ENCODE measurements at places on chromosomes 6 and 20. TPM values are rescaled to one million over a fixed set of nuclear protein-coding genes. Genes with fewer than 3 reads are reported as not detected.
A peak's percentile ranks its signal among the peaks of the same experiment; 100 is the strongest.

MCM8 gene
- total RNA-seq: 46.8 TPM

SLC17A1 gene
- total RNA-seq: not detected

TRAPPC3L gene
- not detected for total RNA-seq

CD93 gene
- 1.9 TPM for total RNA-seq

SAMD5 gene
- 0.12 TPM for total RNA-seq

DNA sequence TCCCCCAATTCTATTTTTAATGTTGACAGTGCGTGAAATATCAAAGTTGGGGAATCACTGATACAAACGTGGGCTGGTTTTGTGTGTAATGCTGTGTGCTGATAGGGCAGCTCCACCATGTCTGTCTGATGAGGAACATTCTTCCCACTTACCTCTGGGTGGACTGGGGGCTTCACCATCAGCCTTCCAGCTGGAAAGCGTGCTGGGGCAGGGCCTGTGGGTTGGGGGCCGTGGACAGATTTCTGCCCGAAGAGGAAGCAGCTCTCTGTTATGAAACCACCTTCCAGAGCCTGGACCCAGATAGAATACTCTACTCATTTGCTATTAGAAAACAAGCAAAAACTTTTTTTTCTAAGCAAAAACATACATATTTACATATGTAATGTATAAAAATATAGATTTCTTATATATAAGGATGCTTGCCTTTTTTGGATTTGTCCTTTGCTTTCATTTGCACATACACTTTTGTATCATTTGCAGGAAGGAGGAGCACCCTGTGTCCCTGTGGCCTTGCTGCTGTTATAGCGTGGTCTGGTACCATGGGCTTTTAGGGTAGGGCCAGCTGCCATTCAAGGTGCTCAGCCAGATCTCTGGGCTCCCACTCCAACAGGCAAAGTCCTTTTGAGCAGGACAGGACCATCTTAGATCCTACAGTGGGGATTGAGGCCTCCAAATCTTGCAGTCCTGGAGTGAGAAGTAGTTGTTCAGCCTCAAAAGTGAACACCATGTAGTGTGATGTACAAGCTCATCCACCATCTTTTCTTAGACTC is 48.1 kb downstream of the DUSP22 start:
- peaks cover 35% of the 10 kb centered on the region for H3K4me1 ChIP-seq
- H3K27ac ChIP-seq: no peak overlapping the region
- no peaks in the 10 kb centered on the region for H3K36me3 ChIP-seq

DNA sequence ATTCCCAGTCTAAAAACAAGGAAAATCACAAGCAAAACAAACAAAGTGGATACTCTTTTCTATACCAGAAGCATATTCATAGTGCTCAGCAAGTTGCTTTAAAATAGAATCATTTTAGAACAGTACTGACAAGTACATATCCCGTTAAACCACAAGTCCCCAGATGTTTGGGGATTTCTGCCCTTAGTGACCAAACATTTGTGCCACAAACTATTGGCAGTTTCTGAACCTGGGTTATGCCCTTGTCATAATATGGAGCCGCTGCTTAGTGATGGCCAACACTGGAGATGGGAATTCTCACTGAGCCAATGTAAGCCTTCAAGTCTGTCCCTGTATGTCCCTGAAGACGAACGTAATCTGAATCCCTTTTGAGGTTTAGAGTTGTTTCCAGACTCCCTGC is 436.7 kb upstream of the JAG1 start:
- no peak overlapping the region for H3K27ac ChIP-seq
- DNase-seq: no peak
- H3K4me1 ChIP-seq: no peaks in the 10 kb centered on the region
- no peak overlapping the region for H3K4me3 ChIP-seq
- no peaks in the 10 kb centered on the region for H3K36me3 ChIP-seq
- no peaks in the 10 kb centered on the region for H3K27me3 ChIP-seq

DNA sequence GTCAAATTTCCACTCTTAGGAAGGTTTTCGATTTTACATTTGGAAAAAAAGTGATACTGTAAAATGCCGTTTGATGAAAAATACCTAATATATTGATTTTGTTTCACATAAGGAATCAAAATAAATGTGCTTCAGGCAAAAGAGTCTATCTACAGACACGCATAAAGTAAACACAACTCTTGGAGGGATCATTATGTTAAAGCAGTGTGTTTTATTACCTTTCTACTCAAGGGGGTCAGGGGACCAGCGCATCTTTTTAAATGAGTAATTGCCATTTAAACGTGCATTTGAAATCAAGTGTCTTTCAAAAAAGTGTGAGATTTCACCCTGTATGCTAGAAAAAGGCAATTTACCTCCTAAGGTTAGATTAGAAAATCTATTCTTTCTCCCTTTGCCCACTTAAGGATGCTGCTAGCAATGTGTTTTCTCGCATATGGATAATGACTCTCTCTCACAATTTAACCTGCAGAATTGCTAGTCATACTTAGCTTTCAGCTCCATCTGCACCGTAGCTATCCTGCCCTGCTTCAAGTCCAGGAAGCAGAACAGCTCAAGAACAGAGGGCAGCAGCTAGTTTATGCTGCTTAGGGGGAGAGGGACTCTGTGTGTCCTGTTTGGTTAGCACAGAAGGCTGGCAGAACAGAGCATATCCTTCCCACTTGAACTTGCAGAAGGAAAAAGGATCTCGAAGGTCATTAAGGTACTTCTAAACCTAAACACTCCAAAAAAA is 35.0 kb downstream of the NKAIN2 start:
- DNase-seq: no peak
- H3K27ac ChIP-seq: no peak overlapping the region
- no peaks in the 10 kb centered on the region for H3K36me3 ChIP-seq
- no peak overlapping the region for H3K4me3 ChIP-seq
- no peaks in the 10 kb centered on the region for H3K27me3 ChIP-seq

GRCh38 chr20:34632870-34633452 is 43.9 kb downstream of the PIGU start:
- no peak for DNase-seq
- H3K27ac ChIP-seq: no peak overlapping the region
- no peak overlapping the region for H3K4me3 ChIP-seq
- no peaks in the 10 kb centered on the region for H3K27me3 ChIP-seq

DNA sequence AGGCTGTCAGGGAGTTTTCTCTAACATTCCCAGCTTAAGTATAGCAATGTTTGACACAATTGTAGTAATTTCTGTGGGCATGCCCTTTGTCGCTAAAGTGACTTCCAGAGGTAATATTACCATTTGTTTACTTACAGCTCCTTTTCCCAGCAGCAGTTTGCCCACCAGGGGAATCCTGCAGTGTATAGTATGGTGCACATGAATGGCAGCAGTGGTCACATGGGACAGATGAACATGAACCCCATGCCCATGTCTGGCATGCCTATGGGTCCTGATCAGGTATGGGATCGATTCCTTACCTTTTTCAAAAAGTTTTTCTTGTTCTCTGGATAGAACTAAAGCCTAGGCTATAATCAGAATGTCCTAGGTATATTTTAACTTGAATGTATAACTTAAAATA is 132.5 kb downstream of the SULF2 start:
- H3K4me1 ChIP-seq: no peaks in the 10 kb centered on the region
- no peak overlapping the region for H3K4me3 ChIP-seq
- H3K36me3 ChIP-seq: peaks cover 52% of the 10 kb centered on the region
- H3K27ac ChIP-seq: peak overlapping the region; percentile 23
- H3K27me3 ChIP-seq: no peaks in the 10 kb centered on the region
- no peak for DNase-seq

DNA sequence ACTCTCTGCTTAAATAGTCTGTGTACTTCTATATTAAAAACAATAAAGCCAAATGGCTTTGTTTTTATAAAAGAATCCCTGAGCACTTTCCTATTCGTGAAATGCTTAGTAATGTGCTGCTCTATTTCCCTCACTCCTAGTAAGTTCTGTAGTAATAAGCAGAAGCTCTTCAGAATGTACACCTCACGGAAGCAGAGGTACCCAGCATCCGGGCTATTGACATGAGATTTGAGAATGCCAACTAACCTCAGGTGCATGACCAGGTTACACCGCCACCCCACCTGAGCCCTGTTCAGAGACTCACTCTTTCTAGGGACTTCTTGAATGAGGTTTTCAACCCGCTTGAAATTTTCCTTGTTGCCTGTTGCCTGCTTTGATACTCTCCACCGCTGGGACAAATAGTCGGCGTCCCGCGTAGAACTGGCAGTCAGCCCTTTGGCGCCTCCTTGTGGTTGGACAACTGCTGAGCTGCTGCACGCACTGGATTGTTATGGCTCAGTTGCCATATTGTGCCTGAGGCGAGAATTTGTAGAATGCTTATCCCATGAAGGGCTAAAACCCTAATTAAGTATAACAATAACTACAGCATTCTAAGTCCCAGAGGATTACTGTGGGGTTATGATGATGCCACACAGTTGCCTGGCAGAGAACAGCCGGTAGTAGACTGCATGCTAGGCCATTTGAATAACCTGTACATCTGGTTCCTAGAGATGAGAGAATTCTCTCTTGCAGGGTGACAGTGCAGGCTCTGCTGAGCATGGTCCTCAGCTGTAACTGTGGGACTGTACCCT is 95.4 kb downstream of the KHDC1L start:
- peak; percentile 87 for DNase-seq
- peaks cover 1% of the 10 kb centered on the region for H3K27me3 ChIP-seq
- H3K4me1 ChIP-seq: no peaks in the 10 kb centered on the region
- H3K4me3 ChIP-seq: no peak overlapping the region
- no peaks in the 10 kb centered on the region for H3K36me3 ChIP-seq
- H3K27ac ChIP-seq: no peak overlapping the region

- no peaks in the 10 kb centered on the region for H3K36me3 ChIP-seq
- DNase-seq: no peak
- H3K4me1 ChIP-seq: no peaks in the 10 kb centered on the region
- H3K27me3 ChIP-seq: no peaks in the 10 kb centered on the region
- no peak overlapping the region for H3K4me3 ChIP-seq
These were observed 17.5 kb upstream of the MOCS1 start for GRCh38 chr6:39951716-39952115.

DNA sequence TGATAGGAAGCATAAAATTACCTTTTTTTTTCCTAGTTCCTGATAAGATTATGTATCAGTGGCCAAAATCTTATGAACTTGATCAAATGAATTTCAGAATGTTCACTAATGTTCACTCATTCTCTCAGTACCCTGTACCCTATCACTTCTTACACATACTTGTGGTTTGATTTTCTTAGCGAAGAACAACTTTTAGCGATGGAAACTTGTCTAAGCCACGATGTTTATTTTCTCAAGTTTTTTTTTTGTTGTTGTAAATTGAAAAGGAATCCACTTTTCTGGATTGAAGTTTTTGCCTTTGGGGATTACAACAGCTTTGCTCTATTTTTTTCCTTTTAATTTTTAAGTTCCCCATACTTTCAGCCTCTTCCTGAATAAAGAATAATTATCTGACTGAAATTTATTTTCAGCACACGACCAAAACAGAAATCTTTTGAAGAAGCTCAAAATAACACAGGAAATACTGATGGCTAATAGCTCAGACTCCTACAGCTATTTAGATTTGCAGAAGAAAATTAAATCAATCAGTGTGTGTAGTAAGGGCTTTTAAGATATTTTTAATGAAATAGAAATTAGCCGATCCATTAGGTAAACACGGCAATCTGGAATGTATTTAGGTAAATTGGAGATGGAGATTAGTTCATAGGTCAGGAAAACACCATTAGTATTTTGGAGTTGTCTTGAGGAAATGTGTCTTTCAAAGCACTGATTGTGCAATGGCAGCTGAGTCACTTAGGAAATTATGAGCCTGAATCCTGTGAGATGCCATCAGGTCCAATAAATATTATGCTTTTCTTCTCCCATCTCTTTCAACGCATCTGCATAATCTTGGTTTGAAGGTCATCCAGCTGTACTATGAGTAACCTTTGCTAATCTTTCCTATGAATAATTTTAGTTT is 217.5 kb downstream of the GJA1 start:
- H3K36me3 ChIP-seq: no peaks in the 10 kb centered on the region
- H3K4me1 ChIP-seq: peaks cover 14% of the 10 kb centered on the region
- H3K27me3 ChIP-seq: no peaks in the 10 kb centered on the region
- no peak for DNase-seq
- H3K4me3 ChIP-seq: no peak overlapping the region
- no peak overlapping the region for H3K27ac ChIP-seq

GRCh38 chr6:17688481-17688880 is 18.2 kb downstream of the NUP153 start:
- H3K27me3 ChIP-seq: no peaks in the 10 kb centered on the region
- DNase-seq: no peak
- H3K4me3 ChIP-seq: no peak overlapping the region
- H3K27ac ChIP-seq: no peak overlapping the region
- H3K4me1 ChIP-seq: peaks cover 47% of the 10 kb centered on the region

DNA sequence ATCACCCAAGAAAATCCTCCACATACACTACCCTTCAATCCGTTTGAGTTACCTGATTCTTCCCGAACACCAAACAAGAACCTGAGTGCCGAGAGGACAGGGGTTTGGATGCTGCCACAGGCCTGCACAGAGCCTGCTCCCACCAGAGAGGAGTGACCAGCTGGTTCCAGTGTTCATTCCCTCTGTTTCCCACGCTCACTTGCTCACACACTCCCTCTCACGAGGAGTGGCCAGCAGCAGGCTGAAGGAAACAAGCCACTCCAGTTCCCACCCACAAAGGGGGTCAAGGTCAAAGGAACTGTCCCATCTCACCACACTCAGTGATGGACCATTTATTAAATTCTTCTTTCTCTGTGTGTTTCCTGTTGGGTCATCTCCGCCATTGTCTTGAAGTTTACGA is 97.2 kb upstream of the SNX9 start:
- no peak for DNase-seq
- H3K27ac ChIP-seq: no peak overlapping the region
- no peak overlapping the region for H3K4me3 ChIP-seq
- peaks cover 6% of the 10 kb centered on the region for H3K27me3 ChIP-seq

DNA sequence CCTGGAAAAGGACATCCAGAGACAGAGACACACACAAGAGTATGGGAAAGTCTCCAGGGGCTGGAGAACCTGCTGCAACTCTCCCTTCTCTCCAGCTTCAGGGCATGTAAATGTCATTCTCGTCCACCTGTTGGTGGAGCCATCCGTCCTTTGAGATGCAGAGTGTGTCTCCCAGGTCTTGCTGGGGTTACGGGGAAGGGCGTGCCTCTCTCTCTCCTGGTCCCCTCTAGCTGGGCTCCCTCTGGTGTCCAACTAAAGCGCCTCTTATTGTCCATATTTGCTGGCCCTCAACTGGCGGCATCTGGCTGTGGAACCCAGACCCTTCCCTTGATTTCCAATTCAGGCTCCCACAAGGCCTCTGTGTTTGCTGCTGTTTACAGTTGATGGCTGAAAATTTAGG is 244.1 kb downstream of the BMP7 start:
- DNase-seq: no peak
- peaks cover 7% of the 10 kb centered on the region for H3K27me3 ChIP-seq
- no peak overlapping the region for H3K27ac ChIP-seq
- H3K36me3 ChIP-seq: no peaks in the 10 kb centered on the region
- no peaks in the 10 kb centered on the region for H3K4me1 ChIP-seq
- H3K4me3 ChIP-seq: no peak overlapping the region

GRCh38 chr6:142648036-142648451 is 296.9 kb downstream of the HIVEP2 start:
- no peak for DNase-seq
- no peak overlapping the region for H3K4me3 ChIP-seq
- no peaks in the 10 kb centered on the region for H3K4me1 ChIP-seq

DNA sequence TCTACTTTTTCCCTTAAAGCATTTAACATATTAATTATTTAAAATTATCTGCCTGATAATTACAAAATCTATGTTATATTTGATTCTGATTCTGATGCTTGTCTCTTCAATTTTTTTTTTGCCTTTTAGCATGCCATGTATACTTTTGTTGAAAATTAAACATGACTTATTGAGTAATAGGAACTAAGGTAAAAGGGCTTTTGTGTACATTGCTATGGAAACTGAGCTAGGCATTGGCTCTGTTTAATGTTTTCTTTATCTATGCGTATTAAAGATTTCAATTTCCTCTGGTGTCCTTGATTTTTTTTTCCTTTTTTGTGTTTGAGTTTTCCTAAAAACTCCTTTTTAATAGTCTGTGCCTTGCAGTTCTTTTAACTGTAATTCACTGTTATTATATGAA is 805.2 kb downstream of the DHX35 start:
- H3K4me3 ChIP-seq: no peak overlapping the region
- no peaks in the 10 kb centered on the region for H3K27me3 ChIP-seq
- no peak for DNase-seq
- no peaks in the 10 kb centered on the region for H3K36me3 ChIP-seq
- no peak overlapping the region for H3K27ac ChIP-seq
